ENCODE measurements at places on chromosomes 5 and 9.

DNA sequence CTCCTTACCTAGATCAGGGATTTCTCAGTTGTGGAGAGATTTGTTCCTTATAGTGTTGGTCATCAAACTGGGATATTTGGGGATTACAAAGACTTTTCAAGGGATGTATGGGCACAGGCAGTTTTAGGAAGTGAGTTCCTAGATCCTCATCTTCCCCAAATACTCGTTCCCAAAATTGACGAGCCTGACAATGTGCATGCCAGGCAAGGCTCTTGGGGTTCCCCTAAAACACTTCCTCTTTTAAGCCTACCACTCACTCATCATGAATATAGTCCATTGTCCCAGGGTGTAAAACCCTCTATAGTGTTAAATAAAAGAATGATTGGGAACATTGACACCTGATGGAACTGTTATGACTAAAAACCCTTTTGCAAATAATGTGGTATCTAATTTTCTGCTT lies 26.4 kb downstream of the PDCD1LG2 start:
- no peak for DNase-seq

- DNase-seq, result no peak
These were observed 86.0 kb downstream of the PAX5 start for GRCh38 chr9:36948051-36948450.

- DNase-seq, result no peak
These were observed 33.8 kb downstream of the PDCD1LG2 start for GRCh38 chr9:5543875-5544702.

- no peak for DNase-seq
These were observed 79.6 kb downstream of the CYFIP2 start for GRCh38 chr5:157345485-157345884.

- DNase-seq, result no peak
These were observed 157.5 kb downstream of the ENC1 start for GRCh38 chr5:74482990-74483389.

DNA sequence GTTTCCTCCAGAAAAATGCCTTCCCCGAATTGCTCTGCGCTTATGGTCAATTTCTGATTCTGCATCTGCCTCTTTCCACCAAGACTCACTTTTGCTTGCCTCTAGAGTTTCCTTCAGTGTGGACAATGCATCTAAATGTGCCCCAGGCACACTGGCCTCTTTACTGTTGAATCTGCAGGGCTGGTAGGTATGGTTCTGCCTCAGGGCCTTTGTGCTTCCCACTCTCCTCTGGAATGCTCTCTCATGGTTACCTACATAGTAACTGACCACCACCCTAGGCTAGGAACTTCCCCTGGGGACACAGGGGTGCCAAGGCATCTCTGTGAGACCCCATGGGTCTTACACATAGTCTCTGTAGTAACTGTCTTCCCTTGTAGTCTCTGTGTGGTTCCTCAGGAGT lies 1258.6 kb downstream of the CDH12 start:
- DNase-seq, result no peak

- DNase-seq, result no peak
These were observed 66.8 kb upstream of the ADCY2 start for GRCh38 chr5:7329141-7329540.

GRCh38 chr5:56605231-56605630 lies 210.1 kb upstream of the MAP3K1 start:
- DNase-seq, result no peak

GRCh38 chr5:133927300-133928180 lies 40.9 kb downstream of the C5orf15 start:
- DNase-seq, result no peak
